Activated CD4-positive, alpha-beta T cell treated with anti-CD3 and anti-CD28 coated beads, Interleukin-2, amount 10 ng/mL, durations not matched to agents 7 days and 5 days (primary cell): ENCODE measurements at places on chromosomes 5 and 9. TPM values are rescaled to one million over a fixed set of nuclear protein-coding genes. Genes with fewer than 3 reads are reported as not detected.
A peak's percentile ranks its signal among the peaks of the same experiment; 100 is the strongest.

- DNase-seq: no peak
These were observed 2.7 kb downstream of the GNAQ start for GRCh38 chr9:78028926-78029325.

DNA sequence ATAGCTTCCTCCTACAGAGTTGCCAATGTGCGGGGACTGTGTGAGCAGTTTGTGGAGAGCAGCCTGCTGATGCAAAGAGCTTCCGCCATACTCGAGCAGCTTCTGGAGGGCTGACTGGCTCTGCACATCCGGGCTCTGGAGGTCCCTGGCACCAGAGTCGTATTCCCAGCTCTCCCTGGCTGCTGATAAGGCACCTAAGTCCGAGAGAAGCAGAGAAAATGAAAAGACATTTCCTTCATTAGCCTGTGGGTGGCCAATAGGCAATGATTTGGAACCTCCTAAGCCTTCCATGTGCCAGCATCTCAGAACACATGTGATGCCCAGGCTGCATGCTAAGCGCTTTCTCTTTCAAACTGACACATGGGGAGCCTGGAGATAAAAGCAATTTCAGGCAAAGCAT, 94.3 kb downstream of the TSSK1B start:
- DNase-seq: no peak

DNA sequence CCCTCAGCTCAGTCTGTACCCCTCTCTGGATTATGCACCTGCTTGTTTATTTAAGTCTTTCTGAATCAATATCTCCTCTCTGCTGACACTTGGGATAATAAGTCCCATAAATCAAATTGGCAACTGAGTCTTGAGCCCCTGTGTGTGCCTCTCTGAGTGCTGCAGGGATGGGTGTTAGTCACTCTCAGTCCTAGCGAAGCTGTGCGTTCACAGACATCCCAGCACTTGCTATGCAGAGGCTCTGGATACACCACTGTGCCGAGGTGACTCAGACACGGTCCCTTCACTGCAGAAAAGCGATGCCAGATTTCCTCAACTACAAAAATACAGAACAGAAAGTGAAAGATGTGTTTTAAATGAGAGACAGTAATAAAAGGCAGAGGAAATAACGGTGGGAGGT, 4.1 kb upstream of the KCNMB1 start:
- DNase-seq: peak; percentile 22

DNA sequence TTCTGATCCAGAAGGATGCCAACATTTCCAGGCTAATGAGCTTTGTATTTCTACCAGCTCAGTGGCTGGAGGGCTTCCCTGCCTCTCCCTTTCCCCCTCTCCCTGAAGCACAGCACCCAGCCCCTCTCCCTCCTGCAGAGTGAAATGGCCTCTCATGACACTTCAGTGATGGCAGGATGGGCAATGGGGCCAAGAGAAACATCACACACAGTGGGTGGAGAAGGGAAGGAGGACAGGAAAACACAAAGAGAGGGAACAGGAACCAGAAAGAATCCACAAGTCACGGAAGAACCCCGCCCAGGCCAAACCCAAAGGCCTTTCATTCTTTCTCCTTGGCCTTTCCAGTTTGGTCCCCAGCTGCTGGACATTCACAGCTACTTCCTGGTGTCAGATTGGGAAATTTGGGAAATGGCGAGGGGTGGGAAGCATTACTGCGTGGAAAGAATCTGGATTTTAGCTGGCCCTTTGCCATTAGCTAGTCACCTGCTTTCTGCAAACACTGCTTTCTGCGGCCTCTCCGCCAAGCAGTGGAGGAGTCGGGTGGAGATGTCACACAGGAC, 82.6 kb downstream of the GLDC start:
- DNase-seq: no peak

DNA sequence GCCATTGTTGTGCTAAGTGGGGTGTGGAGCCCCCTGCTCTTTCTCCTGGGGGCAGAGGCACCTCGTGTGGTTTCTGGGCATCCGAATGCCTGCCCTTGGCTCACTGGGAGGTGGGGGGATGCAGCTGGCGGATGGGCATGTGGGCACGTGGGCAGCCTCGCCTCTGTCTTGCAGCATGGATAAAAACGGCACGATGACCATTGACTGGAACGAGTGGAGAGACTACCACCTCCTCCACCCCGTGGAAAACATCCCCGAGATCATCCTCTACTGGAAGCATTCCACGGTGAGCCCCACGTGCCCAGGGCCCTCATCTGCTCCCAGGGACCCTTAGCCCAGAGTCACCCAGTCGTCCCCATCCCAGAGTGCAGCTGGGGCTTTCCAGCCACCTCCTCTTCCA, 25.3 kb downstream of the PTGES2 start:
- no peak for DNase-seq

DNA sequence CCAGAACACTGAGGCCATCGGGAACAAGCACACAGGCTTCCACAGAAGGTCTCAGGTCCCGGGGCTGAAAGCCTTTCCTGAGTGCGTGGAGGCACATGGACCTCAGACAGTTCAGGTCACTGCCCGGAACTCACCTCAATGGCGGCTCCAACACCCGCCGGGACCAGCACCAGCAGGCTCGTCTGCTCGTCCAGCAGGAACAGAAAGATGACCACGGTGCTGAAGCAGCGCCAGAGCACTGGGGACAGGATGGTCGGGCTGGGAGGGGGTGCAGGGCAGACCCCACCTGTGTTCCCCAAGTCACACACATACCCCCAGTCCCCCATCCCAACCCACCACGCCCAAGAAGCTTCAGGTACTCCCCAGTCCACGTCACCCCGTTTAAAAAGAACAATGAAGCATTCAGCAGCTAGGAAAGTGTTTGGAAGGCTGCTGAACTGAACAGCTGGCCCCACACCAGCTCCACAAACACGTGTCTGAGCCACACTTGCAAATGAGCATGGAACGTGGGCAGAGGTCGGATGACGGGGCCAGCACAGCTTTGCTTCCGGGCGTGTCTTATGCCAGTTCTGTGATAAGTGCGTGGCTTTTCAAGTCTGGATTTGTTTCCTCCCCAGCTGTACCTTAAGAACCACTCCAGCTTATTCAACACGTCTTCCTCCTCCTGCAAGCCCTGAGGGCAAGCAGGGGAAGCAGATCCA, 14.6 kb downstream of the CLPTM1L start:
- no peak for DNase-seq

- DNase-seq: no peak
These were observed at the start of gene ESM1 for GRCh38 chr5:54985301-54986268. Gene ESM1 (minus strand): TSS chr5:54985593. CDS start chr5:54985517, 76 bp downstream.

DNA sequence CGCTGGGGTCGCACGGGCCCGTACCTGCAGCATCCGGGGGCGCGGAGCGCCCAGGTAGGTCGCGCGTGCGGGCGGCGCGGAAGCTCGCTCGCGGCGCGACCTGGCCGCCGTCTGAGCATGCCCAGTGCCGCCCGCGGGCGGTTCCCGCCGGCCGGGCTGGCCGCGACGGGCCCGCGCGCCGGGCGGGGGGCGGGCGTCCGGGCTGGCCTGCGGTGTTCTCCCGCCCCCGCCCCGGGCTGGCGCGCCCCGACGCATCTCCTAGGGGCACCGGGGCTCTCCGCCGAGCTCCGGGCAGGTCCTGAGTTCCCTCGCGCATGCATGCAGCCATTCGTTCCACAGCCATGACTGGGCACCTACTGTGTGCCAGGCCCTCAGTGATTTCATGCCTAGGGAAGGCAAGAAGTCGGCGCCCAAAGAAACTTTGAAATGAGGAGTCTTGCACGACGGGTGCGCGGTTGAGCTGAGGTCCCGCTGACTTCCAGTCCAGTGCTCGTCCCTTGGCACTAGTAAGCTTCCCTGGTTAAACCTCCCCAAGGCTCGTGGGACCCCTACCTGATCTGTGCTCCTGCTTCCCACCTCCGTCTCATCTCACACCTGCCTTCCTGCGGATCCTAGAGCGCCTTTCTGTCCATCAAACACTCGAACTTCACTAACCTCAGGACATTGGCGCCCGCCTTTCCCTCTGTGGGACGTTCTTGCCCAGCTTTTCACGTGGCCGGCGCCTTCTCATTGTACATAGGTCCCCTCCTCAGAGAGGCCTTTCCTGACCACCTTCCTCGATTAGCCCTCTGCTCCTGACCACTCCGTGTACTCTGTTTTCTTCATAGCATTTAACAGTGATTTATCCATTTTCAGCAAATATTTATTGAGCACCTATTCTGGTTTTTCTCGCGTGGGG, at the start of gene PTPN3:
Gene PTPN3, minus strand, starts transcription at position 113 of the 898 bp plus-strand sequence. CDS start 34,873 bp downstream, outside the sequence.
- DNase-seq: no peak

DNA sequence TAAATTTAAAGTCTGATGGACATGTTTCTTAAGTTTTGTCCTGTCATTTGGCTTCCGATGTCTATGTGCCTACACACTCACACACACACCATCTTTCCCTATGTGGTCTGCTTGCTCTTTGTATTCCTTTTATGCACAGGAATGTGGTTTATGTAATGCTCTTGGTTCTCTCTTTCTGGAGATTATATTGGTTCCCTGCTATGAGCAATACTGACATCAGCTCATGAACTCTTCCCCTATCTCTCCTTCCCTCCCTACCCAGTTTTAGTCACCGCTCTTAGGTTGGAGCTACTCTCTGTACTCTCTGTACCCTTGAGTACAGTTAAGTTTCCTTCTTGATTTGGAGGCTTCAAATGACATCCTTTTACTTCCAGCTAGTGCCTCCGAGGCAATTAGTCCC, 77.9 kb upstream of the MVB12B start:
- DNase-seq: no peak

DNA sequence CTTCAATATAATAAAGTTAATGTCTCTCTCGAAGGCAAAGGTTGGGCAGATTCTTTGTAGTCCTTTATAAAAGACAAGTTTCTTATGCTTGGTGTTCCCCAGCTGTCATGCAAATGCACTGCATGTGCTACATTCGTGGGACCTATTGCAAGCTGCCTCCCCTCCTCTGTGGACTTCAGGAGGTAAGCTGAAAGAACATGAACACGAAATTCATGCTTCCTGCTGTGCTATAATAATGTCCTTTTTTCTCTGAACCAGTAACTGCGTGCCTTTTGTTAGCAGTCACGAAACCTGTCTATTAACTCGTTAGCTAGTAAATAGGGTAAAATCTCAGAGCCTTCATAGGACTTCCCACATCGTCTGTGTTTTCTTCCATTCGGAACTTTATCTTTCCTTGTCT, 363.5 kb downstream of the CDH9 start:
- no peak for DNase-seq

DNA sequence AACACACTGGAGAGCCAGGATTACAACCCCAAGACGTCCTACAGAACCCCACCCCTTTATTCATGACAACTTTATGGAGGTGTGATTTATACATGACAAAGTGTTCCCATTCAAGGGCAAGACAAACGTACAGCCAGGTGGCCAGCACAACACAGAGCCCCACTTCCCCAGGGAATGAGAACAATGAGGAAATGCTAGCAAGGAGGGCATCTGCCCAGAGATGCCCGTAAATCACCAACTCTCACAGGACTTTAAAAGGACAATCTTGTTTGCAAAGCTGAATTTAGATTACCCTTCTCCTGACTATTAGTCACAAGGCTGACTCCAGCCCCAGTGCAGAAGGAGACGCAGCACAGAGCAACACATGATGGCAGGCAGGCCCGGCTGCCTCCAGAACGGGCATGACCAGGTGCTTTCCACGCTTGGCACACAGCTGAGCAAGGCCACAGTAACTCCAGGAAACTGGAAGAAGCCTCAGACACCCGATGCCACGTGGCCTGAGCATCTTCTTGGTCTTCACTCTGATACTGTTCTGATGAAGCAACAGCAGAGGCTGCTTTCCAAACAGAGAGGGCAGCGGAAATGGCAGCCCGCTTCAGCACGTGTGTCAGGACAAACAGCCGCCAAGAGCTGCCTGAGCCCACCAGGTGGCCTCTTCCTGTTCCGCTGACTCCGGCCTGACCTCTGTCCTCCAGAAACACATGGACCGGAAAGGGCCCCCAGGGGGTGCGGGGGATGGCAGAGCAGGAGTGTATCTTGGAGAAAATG, 51.4 kb downstream of the ROR2 start:
- no peak for DNase-seq

The PAEP gene
- total RNA-seq: not detected

The SIT1 gene
- 195 TPM for total RNA-seq

The TCF7 gene
- total RNA-seq: 271 TPM

The PLPP7 gene
- total RNA-seq: not detected

The TTLL11 gene
- total RNA-seq: 2.6 TPM
